Body of pancreas (tissue), 4 donors: ENCODE measurements at places on chromosomes 3 and 15. TPM values are rescaled to one million over a fixed set of nuclear protein-coding genes. Genes with fewer than 3 reads are reported as not detected.

- no peak for DNase-seq
These were observed 235.3 kb downstream of the C3orf38 start for GRCh38 chr3:88385090-88385489.

DNA sequence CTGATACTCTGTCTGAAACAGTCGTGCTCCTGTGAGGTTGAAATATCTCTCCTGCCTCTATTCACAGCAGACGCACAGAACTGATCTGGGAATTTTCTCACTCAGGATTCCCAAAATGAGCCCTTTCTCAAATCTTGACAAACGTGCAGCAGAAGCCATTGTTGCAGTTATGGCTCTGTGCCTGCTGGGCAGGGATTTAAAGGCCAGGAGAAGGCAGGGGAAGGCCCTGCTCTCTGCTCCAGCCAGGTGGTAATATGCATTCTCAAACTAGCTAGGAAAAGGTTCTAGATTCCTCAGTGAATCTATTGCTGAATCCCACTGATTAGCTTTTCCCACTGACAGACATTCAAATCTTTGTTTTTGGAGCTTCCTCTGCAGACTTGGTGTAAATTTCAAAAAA lies 2.2 kb downstream of the MINAR1 start:
- DNase-seq, result no peak

DNA sequence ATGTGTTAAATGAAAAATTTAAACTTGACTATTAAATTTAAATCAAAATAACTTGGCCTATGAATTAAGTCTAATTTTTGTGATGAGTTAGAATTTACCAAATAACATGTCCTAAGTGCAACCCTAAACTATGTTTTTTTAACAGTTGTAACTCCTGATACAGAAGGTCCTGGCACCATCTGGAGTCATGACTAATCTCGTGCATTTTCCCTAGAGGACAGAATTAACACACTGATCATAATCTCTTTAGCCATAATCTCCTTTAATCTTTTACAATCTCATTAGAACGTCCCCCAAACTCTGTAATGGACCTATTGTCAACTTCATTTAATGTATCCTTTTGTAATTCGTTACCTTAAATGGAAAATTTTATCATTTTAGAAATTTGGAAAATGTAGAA lies 100.6 kb downstream of the SUCNR1 start:
- DNase-seq, result no peak

DNA sequence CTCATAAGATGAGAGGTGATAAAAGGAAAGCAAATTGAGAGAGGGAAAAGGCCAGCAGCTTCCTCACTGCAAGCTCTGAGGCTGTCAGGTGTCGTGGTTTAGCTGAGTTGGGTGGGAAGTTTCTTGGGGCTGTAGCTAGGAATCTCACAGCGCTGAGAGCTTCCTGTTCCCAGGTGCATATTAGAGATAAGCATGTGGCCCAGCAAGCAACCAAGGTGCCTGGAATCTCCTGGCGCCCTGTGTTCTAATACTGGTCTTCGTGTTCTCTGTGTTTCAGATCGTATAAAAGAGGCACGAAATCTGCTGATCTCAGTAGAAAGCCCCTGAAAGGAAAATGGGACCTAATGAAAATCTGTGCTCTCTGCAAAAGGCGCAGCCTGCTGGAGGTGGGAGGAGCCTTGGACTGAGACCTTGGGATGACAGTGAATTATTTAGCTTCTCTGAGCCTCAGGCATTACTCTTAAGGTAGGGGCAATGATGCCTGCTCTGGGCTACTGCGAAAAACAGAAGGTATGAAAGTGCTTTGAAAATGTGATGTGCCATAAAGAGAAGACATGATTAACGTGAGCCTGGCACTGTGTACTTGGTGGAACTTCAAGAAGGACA lies 499.9 kb downstream of the TBL1XR1 start:
- peak; percentile 65 for DNase-seq

DNA sequence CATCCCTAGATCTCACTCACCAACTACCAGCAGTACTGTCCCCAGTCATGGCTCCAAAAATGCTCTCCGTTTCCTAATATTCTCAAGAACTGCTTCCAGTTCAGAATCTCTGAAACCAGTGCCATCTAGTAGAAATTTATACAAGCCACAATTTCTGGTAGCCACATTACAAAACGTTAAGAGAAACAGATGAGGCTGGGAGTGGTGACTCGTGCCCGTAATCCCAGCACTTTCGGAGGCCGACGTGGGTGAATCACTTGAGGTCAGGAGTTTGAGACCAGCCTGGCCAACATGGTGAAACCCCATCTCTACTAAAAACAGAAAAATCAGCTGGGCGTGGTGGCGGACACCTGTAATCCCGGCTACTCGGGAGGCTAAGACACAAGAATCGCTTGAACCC lies 78.4 kb upstream of the RAD18 start:
- DNase-seq, result no peak

DNA sequence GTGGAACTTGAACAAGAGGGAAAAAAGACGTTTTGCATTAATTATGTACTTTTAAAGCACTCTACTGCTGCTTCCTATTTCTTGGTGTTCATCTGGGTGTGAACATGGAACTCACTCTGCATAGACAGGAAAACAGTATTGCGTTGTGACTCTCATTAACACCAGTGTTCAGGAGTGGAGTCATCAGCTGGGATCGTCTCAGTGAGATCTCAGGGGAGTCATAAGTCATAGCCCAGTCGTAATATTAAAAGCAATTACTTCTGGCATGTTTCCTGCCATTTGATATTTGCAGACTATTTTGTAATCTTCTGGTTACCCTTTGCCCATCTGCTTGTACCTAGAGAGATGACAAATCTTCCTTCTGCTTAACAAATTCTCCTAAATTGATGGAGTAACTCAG lies 462.0 kb upstream of the ATP11B start:
- no peak for DNase-seq

- no peak for DNase-seq
These were observed 36.9 kb upstream of the SPRED1 start for GRCh38 chr15:38215707-38216106.

DNA sequence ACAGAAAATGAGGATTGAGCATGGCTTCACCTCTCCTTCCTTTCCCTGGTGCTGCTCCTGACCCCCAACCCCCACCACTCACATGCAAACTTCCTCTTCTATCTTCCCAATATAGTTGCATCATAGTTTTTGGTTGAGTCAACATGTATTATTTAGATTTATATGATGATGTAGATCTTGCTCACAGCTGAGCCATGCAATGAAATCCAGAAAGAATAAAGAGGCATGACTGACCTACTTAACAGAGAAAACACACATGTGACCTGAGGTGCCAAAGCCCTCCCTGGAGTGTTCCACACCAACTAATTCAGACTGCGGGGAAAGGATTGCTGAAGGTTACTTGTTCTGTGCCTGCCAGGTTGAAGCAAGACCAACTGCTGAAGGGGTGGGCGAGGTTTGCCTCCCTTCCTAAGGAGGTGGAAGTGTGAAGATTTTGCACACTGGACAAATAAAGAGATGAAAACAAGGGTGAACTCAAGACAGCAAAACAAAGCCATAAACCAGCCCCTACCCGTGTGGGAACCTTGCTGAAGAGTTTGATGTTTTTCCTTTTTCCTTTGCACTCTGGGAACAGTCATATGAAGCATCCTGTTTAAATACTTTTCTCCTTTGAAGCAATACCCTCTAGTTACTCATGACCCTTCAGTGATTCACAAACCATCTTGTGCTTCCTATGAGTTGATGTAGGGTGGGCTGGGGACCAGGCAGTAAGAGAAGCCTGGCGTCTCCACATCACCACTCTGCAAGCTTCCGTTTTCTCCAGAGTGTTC lies 155.2 kb upstream of the UBE2E1 start:
- no peak for DNase-seq

GRCh38 chr15:98720031-98720430 lies 71.7 kb downstream of the IGF1R start:
- DNase-seq, result no peak

GRCh38 chr3:88469216-88469615 lies 319.5 kb downstream of the C3orf38 start:
- no peak for DNase-seq

DNA sequence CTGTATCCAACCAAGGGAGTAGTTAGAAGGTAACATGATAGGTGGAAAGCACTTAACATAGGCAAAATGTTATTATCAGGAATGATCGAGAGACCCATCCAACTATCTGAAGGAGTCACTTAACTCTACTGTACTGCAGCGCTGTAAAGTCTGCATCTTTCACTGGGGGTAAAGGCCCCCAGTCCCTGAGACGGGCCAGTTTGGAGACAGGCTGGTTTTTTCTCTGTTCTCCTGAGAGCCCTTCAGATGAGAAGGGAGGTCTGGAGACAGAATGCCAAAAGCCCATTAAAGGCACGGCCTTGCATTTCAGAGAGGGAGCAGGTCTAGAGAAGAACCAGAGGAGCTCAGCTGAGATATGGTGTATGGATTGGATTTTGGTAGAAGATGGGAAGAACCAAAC lies 71.3 kb upstream of the CGNL1 start:
- no peak for DNase-seq

DNA sequence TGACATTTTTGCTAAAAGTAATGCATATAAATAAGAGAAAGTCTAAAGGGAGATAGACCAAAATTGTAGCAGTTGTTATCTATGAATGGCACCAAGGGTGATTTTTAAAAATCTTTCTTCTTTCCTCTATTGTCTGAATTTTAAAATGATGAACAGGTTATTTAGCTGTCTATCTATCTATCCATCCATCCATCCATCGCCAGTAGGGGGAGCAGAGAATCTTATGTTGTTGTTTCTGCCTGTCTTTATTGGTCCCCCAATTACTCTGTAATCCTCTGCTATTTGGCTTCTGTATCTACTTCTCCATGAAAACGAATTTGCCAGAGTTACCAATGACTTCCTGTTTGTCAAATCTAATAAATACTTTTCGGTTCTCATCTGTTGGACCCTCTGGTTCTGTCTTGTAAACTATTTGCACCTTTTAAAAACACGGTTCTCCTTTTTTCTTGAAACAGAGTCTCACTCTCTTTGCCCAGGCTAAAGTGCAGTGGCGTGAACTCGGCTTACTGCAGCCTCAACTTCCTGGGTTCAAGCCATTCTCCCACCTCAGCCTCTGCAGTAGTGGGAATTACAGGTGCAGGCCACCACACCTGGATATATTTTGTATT lies 86.0 kb downstream of the ECT2 start:
- peak; percentile 57 for DNase-seq

DNA sequence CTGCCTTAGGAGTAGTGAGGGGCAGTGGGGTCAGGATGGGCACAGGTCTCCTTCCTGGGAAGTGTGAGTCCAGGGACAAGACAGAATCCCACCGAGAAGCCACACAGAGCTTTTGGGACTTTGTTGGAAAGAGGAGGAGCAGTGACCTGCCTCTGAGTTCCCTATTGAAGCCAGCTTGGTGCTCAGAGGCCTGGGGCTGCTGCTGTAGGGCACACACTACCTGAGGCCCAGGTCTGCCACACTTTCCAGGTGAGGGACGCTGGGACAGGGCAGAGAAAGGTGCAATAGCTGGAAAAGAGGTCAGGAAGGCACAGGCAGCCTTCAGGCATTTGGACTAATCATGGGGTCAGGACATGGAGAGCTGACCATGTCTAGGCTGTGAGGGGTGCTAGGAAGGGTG lies 67.7 kb downstream of the SCN5A start:
- DNase-seq, result no peak

- DNase-seq, result no peak
These were observed 146.2 kb downstream of the GREM1 start for GRCh38 chr15:32864051-32864450.

GRCh38 chr3:118267588-118267987 lies 767.1 kb downstream of the IGSF11 start:
- DNase-seq, result no peak

The MOBP gene
- not detected for total RNA-seq

The PLCL2 gene
- total RNA-seq, result 25.7 TPM

The SEMA5B gene
- total RNA-seq, result 1.0 TPM

The ZBTB47 gene
- 20.4 TPM for total RNA-seq

The FOXB1 gene
- not detected for total RNA-seq

The BHLHE40 gene
- total RNA-seq, result 30.3 TPM

The BMF gene
- 16.1 TPM for total RNA-seq

The FBXL22 gene
- not detected for total RNA-seq
